ENCODE measurements at places on chromosomes 1 and 21. TPM values are rescaled to one million over a fixed set of nuclear protein-coding genes. Genes with fewer than 3 reads are reported as not detected.

VCAM1 gene
- total RNA-seq, result 0.05 TPM

FOXD2 gene
- total RNA-seq, result 0.40 TPM

CAMK2N1 gene
- total RNA-seq, result 33.9 TPM

CASQ1 gene
- total RNA-seq, result not detected

SH2D2A gene
- total RNA-seq, result 5.1 TPM

AADACL3 gene
- total RNA-seq, result not detected

FAM72B gene
- 6.1 TPM for total RNA-seq

METTL18 gene
- total RNA-seq, result 7.3 TPM

RHBDL2 gene
- 2.7 TPM for total RNA-seq

PRDM2 gene
- 8.2 TPM for total RNA-seq

MPL gene
- total RNA-seq, result not detected

CALML6 gene
- total RNA-seq, result 0.23 TPM

NR5A2 gene
- total RNA-seq, result 8.3 TPM

GLIS1 gene
- not detected for total RNA-seq

ANGPTL3 gene
- total RNA-seq, result not detected

S100A14 gene
- 0.36 TPM for total RNA-seq

MNDA gene
- total RNA-seq, result not detected

SLC9C2 gene
- not detected for total RNA-seq

SCYL3 gene
- 4.2 TPM for total RNA-seq

IFNLR1 gene
- 1.0 TPM for total RNA-seq

CACNA1S gene
- total RNA-seq, result 0.01 TPM

WARS2 gene
- 5.6 TPM for total RNA-seq

SKI gene
- total RNA-seq, result 23.1 TPM

PPFIA4 gene
- total RNA-seq, result 0.40 TPM

All from A549 treated with DMSO at 1 μM for 4 hours (cell line).